Sigmoid colon (tissue), 7 donors: ENCODE measurements at places on chromosomes 3 and 15. TPM values are rescaled to one million over a fixed set of nuclear protein-coding genes. Genes with fewer than 3 reads are reported as not detected.

The SENP8 gene
- 3.0 TPM for polyA plus RNA-seq

The RCN2 gene
- 16.2 TPM for polyA plus RNA-seq

The GOLGA6B gene
- polyA plus RNA-seq, result not detected

The UTS2B gene
- polyA plus RNA-seq, result not detected

The PPP1R14D gene
- polyA plus RNA-seq, result 211 TPM

The PIERCE2 gene
- 20.4 TPM for polyA plus RNA-seq

The IL1RAP gene
- polyA plus RNA-seq, result 1.5 TPM

The GOLGA8B gene
- polyA plus RNA-seq, result 1.2 TPM

The OR5K1 gene
- not detected for polyA plus RNA-seq

The DCUN1D1 gene
- 15.5 TPM for polyA plus RNA-seq

The NANOGP8 gene
- polyA plus RNA-seq, result not detected

The SUSD5 gene
- polyA plus RNA-seq, result 0.64 TPM

The GRIP2 gene
- under 0.01 TPM for polyA plus RNA-seq

The TMEM158 gene
- 0.69 TPM for polyA plus RNA-seq

The BLM gene
- 0.60 TPM for polyA plus RNA-seq

The CGNL1 gene
- 0.69 TPM for polyA plus RNA-seq

The CAMK2N2 gene
- polyA plus RNA-seq, result 0.28 TPM
